ENCODE measurements at places on chromosomes 1 and 21.

DNA sequence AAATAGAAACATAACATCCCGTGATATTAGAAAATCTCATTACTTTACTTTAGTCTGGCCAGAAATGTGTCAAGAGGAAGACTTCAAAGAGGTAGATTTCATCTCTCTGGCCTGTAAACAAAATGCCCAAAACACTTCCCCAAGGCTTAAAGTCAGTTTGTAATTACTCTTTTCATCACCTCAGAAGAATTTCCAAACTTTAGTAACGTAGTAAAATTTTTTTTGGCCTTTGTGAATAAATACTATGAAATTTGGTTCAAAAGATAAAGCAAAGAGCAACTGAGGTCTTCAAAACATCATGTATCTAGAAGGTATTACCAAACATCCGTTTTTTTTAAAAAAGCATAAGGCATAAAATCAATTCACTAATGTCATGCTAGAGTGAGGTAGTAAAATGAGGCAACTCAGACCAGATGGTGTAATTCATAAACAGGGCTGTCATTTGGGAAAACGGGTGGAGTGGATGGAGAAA lies 51.4 kb downstream of the LEPR start:
- DNase-seq = no peak

DNA sequence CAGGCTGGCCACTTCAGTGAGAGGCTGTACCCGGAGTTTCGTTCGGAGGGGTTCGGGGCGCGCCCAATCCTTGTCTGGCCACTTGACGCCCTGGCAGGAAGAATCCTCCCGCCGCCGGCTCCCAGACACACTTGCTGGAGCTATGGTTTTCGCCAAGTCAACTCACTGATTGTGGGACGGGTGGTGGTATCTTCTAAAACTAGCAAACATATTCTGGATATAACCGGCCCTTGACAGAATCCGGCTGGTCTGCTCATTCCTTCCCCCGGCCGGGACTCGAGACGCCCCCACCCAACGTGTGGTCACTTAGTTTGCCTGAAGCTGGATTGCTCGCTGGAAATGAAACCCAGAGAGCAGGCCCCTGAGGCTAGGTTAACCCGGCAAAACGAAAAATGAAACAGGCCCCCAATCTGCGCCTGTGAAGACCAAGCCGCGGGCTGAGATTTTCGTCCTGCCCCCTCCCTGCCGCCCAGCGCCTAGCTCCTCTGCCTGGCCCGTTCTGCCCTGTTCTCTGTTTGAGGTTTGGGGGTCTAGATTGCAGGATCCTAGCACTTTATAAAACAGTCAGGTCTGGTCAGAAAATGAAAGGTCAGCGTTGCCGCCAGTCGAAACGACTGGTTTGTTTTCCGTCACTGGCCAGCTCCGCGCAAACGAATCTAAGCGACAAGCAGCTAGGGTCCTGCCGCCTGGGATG lies 4.6 kb downstream of the GFI1 start:
- no peak for DNase-seq

DNA sequence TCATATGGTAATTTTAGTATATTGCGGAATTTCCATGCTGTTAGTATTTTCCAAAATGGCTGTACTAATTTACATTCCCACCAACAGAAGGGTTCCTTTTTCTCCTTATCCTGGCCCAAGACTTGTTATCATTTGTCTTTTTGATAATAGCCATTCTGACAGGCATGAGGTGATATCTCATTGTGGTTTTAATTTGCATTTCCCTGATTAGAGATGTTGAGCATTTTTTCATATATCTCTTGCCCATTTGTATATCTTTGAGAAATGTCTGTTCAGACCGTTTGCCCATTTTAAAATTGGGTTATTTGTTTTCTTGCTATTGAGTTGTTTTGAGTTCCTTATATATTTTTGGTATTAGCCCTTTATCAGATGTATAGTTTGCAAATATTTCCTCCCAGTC lies 14.0 kb downstream of the CAPZA1 start:
- DNase-seq = no peak

GRCh38 chr1:185239861-185240260 lies 77.2 kb downstream of the IVNS1ABP start:
- no peak for DNase-seq

DNA sequence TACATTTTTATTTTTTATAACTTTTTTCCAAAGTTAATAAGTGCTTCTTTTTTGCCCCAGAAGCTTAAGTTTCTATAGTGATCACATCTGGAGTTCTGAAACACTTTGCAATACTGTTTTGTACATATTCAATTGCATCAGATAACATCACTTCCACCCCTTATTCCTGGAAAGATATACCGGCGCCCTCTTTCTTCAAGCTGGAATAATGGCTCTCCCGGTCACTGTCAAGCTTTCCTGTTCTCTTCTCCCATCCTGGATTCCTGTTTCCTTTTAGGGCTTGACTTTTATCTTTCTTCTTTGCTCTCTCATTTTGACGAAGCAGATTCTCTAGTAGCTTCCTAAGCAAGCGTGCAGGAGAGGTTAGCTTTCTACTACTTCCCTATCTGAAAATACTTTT lies 1866.8 kb downstream of the MRPL39 start:
- DNase-seq = no peak

DNA sequence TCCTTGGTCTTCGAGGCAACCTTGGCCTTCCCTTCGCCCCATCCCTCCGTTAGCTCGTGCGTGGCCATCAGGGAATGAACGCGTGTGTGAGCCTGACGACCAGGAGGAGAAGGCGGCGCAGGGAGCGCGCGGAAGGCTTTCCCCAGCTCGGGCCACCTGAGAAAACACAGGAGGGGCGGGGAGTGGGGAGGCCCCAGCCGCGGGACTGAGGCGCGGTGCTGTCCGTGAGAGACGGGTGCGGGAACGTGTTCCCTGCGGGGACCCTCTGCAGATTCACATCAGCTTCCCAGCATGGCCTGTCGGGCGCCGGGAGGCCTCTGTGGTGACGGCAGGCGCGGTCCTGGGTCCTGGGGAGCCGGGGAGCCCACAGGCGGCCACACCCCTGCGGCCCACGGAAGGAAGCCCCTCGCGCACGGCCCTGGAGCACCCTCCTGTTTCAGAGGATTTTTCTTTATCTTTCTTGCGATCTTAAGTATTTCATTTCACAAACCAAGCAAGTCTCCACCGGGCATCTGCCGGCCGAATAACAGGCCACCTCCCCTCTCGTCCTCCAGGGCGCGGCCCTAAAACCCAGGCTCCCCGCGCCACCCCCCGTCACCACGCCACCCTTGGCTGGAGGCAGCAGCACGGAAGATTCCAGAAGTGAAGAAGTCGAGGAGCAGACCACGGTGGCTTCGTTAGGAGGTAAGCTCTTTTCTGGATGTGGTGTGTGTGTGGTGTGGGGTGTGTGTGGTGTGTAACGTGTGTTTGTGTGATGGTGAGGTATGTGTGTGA lies 66.3 kb downstream of the SLC19A1 start:
- DNase-seq = no peak

DNA sequence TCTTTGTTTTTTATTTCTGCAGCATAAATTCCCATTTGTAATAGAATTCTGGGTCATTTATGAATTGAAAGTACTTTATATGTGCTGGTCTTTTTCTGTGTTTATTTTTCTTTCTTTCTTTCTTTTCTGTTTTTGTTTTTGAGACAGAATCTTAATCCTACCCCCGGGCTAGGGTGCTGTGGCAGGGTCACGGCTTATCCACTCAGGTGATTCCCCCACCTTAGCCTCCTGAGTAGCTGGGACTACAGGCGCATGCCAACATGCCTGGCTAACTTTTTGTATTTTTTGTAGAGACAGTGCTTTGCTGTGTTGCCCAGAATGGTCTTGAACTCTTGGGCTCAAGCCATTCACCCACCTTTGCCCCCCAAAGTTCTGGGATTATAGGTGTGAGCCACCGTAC lies 18.7 kb downstream of the RAP1A start:
- no peak for DNase-seq

DNA sequence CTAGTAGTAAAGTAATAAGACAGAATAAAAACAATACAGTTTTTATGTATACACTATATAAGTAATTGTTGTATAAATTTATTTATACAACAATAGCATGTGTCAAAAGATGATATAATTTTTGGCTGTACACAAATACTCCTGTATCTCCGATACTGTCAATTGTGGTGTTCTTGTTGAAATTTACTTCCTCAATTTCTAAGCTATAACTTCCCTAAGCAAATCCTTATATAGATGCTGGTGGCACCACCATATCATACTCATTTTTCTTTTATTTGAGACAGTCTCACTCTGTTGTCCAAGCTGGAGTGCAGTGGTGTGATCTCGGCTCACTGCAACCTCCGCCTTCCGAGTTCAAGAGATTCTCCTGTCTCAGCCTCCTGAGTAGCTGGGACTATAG lies 141.0 kb upstream of the HP1BP3 start:
- no peak for DNase-seq

DNA sequence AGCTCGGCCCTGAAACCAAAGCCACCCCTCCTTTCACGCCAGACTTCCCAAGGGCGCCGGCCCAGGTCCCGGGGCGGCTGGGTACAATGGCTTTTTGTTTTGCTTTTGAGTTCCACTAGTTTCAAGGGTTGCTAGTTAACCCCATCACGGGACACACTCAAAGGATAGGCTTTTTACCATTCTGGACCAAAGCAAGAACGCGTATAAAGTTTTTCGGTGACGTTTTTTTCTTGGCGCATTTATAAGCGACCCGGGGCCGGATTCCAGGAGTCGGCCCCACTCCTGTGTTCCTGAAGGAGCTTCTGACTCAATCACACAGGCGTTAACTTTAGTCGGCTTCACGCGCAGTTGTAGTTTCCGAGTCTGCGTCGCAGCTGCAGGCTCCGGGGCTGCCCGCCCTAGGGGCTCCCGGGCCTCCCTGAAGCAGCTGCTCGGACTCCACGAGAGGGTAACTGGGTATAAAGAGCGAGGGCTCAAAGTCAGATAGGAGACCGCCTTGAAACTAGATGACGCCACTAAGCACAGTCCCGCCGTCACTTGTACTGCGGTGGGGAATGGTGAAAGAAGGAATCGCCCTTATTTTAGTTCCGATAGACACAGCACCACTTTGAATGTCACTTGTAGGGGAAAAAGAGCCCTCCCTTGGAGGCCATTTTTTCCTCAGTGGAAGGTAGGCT lies 707 bp upstream of the KLHL21 start:
- DNase-seq = peak; percentile 68

DNA sequence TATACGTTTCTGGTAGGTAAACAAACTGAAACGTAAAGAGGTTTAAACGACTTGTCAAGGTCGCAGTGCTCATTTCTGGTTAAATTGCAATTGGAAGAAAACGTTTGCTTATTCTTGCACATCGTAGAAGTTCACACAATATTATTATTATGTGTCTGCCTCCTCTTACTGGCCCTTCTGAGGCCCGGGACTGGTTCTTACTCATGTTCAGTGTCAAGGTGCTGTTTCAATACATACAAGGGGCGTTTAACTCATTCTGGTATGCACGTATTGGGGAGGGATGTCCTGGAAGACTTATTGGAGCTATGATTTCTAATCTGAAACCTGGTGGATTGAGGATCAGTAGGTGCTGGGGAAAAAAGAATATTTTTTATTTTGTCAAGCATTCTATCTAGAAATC lies 932 bp downstream of the RPF1 start:
- peak; percentile 34 for DNase-seq

GRCh38 chr1:70044832-70045231 lies 160.5 kb downstream of the LRRC40 start:
- DNase-seq = no peak

DNA sequence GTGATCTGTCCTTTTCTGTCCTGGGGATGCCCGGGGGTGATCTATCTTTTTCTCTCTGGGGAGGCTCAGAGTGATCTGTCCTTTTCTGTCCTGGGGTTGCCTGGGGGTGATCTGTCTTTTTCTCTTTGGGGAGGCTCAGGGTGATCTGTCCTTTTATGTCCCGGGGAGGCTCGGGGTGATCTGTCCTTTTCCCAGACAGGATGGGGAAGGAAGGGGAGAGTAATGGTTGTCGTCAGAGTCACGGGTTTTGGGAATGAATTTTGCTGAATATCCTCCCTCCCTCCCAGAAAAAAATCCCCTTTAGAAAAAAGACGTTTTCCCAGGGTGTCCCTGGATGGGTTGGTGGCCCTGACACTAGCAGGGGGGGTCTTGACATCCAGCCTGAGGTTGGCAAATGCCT lies 91.5 kb downstream of the ARHGEF10L start:
- DNase-seq = no peak

- DNase-seq = no peak
Measured at GRCh38 chr1:150881331-150882070, 5.1 kb upstream of the ARNT start.

DNA sequence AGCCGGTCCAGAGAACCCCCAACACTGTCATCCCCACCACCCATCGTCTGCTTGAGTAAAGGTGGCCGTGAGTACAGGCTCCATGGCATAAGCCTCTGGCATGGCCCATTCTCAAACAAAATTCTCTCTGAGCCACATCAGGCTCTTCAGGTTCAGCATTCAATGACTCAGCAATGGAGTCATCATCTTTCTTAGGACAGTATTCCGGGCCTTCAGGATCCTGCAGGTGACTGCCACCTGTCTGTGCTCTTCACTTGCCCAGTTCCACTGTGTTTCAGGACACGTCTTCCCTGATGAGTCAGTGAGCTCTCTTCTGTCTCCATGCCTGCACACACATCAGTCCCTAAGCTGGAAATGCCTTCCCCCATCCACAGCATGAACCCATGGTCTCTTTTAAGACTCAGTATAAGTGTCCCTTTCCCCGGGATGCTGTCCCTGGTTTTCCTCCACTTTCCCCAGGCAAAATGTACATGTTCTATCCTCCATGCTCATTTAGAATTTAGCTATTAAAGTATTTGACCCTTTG lies 81.1 kb upstream of the FGGY start:
- DNase-seq = no peak

- DNase-seq = no peak
Measured at GRCh38 chr1:181655756-181656155, 172.4 kb downstream of the CACNA1E start.

DNA sequence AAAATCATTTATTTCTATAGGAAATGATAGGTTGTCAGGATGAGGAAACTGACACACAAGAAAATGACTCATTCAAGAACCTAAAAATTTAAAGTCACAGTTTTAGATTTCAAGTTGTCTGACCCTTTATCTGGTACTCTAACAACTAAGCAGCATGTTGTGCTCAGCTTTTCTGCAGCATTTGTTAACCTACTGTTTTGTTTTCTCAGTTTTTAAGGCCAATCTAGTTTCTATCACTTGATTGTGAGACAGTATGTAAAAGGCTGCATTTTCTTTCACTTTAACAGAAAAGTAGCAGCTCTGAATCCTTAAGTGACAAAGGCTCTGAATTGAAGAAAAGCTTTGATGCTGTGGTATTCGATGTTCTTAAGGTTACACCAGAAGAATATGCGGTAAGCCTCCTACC lies 59.1 kb downstream of the RALGPS2 start:
- DNase-seq = peak; percentile 13

- DNase-seq = no peak
Measured at GRCh38 chr1:11746092-11746491, 10.2 kb downstream of the AGTRAP start.
